ENCODE measurements at places on chromosomes 3 and 15.

DNA sequence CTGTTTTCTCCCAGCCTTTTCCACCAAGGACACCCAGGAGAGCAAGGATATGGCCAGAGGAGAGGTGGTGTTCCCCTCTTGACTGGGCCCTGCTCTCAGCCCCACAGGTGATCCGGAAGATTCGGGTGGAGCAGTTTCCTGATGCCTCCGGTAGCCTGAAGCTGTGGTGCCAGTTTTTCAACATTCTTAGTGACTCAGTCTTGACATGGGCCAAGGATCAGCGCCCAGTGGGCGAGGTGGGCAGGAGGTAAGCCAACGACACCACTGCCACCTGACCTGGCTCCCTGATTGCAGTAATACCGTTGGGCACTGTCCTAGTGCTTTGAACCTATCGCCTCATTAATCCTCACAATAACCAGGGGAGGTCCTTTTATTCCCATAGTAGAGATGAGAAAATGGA, 25.3 kb upstream of the SLC28A1 start:
- H3K36me3 ChIP-seq, result no peaks in the 10 kb centered on the region
- H3K27me3 ChIP-seq, result no peaks in the 10 kb centered on the region
- no peak for DNase-seq
- no peak overlapping the region for H3K27ac ChIP-seq
- no peak overlapping the region for H3K4me3 ChIP-seq
- H3K4me1 ChIP-seq, result no peaks in the 10 kb centered on the region

GRCh38 chr15:35522061-35522460, 23.9 kb downstream of the DPH6 start:
- no peak overlapping the region for H3K4me3 ChIP-seq
- H3K27ac ChIP-seq, result no peak overlapping the region
- H3K36me3 ChIP-seq, result no peaks in the 10 kb centered on the region

DNA sequence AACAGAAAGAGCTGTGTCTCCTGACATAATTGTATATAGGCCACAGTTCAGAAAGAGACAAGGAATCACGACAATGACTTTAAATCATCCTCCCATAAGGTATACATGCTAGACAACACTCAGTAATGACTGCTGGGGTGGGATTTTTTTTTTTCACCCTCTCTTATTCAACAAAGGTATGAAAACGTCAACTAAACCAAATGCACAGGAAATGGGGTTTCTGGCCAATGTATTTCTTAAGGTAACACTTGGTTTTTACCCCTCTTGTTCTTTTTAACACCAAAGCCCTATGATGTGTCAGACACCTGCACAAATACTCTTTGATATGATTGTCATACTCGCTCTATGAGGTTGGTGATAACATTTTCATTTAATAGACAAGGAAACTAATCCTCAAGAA, 78.3 kb downstream of the MCF2L2 start:
- no peak overlapping the region for H3K4me3 ChIP-seq
- no peaks in the 10 kb centered on the region for H3K36me3 ChIP-seq
- no peaks in the 10 kb centered on the region for H3K4me1 ChIP-seq
- H3K27ac ChIP-seq, result no peak overlapping the region
- peaks cover 23% of the 10 kb centered on the region for H3K27me3 ChIP-seq
- no peak for DNase-seq

- no peaks in the 10 kb centered on the region for H3K27me3 ChIP-seq
- peak within 1 kb of the TSS; percentile 95 for H3K27ac ChIP-seq
- no peak for DNase-seq
- H3K4me3 ChIP-seq, result peak within 1 kb of the TSS; percentile 98
- no peaks in the 10 kb centered on the region for H3K36me3 ChIP-seq
- peaks cover 33% of the 10 kb centered on the region for H3K4me1 ChIP-seq
Measured at GRCh38 chr3:37174532-37175126, at the start of gene LRRFIP2. TSS of gene LRRFIP2 (minus strand) at chr3:37174582. CDS start at chr3:37148983, 25,599 bp downstream.

DNA sequence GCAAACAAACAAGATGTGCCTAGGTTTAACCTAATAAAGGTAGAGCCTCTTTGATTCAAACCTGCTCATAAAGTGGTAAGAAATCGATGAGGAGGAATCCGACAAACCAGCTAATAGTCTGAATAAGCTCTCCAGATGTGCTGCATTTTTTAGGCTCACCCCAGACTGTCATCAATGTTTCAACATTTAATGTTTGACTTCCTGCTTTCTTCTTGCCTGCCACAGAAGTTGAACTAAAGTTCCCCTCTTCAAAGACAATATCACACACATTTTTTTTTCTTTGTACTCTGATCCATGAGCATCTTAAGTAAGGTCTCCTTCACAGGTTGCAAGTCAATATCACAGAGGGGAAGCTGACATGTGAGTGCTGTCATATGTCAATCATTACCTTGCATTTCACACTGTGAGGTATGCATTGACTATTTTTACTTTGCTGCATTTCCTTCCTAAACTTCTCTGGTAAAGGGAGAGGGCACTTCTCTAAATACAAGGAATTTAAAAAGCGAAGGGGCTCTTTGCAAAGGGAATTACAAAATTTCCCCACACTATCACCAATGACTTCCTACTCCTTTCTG, 172.3 kb upstream of the MCTP2 start:
- no peak overlapping the region for H3K4me3 ChIP-seq
- no peaks in the 10 kb centered on the region for H3K36me3 ChIP-seq
- no peaks in the 10 kb centered on the region for H3K4me1 ChIP-seq
- H3K27me3 ChIP-seq, result peaks cover 18% of the 10 kb centered on the region

DNA sequence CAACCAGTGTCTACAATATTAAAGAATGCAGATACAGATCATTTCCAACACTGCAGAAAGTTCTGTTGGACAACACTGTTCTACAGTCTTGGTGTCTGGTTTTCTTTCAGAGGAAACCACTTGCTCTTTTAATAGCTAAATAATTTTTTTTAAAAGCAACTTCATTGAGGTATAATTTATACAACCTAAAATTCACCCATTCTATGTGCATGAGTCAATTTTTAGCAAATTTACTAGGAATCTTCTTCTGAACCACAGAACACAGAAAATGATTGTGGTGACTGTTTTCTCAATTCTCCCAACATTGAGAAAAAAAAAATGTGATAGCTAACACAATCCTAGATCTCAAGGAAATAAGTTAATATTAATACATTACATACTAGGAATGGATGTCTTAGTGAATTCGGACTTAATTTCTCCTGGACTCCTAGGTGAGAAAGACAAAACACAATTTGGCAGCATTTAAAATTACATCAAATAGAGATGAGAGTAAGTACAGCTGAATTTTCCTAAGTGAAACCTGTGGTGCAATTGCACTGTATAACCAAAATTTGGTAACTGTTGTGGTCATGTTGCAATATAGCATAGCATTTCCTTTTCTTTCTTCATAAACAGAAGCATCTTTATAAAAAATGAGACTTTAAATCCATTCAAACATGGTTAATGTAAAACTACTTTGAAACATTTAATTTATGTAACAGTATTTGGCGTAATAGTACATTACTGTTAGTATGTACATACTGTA, 15.3 kb upstream of the PLCL2 start:
- no peak overlapping the region for H3K27ac ChIP-seq
- no peaks in the 10 kb centered on the region for H3K36me3 ChIP-seq
- H3K4me3 ChIP-seq, result no peak overlapping the region
- DNase-seq, result no peak
- no peaks in the 10 kb centered on the region for H3K4me1 ChIP-seq

- no peak for DNase-seq
- no peaks in the 10 kb centered on the region for H3K36me3 ChIP-seq
- no peaks in the 10 kb centered on the region for H3K27me3 ChIP-seq
- H3K4me1 ChIP-seq, result no peaks in the 10 kb centered on the region
Measured at GRCh38 chr3:149417174-149417573, 39.7 kb upstream of the TM4SF1 start.

DNA sequence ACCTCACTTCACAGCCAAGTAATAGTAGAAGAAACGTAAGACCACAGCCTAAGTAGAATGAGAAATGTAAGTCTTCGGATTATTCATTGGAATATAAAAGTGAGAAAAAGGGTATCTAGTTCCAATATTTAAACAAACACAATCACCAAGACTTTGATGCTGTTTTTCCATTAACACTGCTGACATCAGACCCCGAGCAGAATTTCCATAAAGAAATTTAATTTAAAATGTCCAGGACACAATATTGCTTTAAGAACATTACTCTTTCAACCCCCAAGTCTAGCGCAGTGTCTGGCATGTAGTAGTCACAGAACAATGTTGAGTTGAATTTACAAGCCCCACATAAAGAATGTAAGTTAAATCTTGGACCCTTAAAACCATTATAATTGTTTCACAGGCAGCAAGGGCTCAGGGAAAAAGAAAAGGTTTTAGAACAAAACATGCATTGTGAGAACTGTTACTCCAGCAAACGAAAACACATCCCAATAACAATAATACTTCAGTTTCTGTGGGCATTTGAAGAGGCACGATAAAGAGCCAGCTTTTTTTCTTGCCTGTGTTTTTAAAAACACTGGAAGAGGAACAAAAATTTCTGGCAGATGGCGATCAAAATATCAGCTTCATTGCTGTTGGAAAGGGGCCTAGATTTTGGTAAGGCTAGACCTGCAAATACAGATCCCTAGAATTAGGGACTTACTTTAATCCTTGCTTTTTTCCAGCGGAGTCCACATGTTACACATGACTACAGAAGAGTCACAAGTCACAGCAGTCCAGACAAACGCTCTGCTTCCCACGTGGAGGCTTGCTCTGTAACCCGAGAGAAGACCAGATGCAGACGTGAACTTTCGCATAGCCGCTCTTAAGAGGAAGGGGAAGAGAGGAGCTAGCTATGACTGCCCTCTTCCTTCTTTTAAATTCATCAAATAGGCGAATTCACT, 77.9 kb upstream of the IGSF10 start:
- H3K36me3 ChIP-seq, result no peaks in the 10 kb centered on the region
- H3K27ac ChIP-seq, result no peak overlapping the region
- H3K27me3 ChIP-seq, result no peaks in the 10 kb centered on the region
- DNase-seq, result no peak

GRCh38 chr3:71062037-71062932, 521.2 kb downstream of the FOXP1 start:
- H3K4me3 ChIP-seq, result no peak overlapping the region
- H3K36me3 ChIP-seq, result no peaks in the 10 kb centered on the region
- peak overlapping the region; percentile 58 for H3K27ac ChIP-seq
- H3K27me3 ChIP-seq, result no peaks in the 10 kb centered on the region

GRCh38 chr15:99485153-99485961, 80.4 kb upstream of the MEF2A start:
- no peaks in the 10 kb centered on the region for H3K27me3 ChIP-seq
- H3K4me3 ChIP-seq, result peak overlapping the region; percentile 91
- DNase-seq, result no peak
- peaks cover 27% of the 10 kb centered on the region for H3K4me1 ChIP-seq
- peak overlapping the region; percentile 59 for H3K27ac ChIP-seq

DNA sequence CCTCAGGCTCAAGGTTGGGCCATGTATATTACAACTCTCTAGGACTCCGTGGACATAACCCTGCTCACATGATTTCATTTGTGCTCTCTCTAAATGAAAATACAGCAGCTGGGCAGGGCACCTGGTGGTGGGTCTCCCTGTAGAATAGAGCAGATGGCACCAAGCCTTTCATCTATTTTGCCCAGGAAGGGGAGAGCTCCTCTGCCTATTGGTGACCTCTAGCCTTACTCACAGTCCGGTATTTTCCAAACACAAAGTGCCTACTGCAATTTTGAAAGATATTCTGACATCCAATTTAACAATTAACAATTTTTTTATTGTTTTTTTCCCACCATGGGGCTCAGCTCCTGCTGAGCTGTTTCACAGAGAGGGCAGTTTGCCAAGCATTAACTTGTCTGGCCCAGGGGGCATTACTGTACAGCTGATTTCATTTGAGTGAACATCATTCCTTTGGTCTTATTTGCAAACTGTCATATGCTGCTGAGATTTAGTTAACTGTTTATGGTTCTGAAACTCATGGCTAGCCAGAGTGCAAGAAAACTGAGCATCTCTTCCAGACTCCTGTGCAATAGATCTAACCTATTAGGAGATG, 474.0 kb downstream of the EPHB1 start:
- H3K36me3 ChIP-seq, result no peaks in the 10 kb centered on the region
- no peak overlapping the region for H3K4me3 ChIP-seq
- H3K27me3 ChIP-seq, result no peaks in the 10 kb centered on the region
- H3K4me1 ChIP-seq, result no peaks in the 10 kb centered on the region
- DNase-seq, result no peak
- H3K27ac ChIP-seq, result no peak overlapping the region

GRCh38 chr15:80677041-80677440, 18.1 kb upstream of the ABHD17C start:
- no peak overlapping the region for H3K27ac ChIP-seq
- no peaks in the 10 kb centered on the region for H3K36me3 ChIP-seq
- no peak for DNase-seq
- H3K27me3 ChIP-seq, result peaks cover 25% of the 10 kb centered on the region
- no peaks in the 10 kb centered on the region for H3K4me1 ChIP-seq
- no peak overlapping the region for H3K4me3 ChIP-seq

- DNase-seq, result no peak
- H3K4me3 ChIP-seq, result no peak overlapping the region
- H3K27me3 ChIP-seq, result no peaks in the 10 kb centered on the region
- no peak overlapping the region for H3K27ac ChIP-seq
Measured at GRCh38 chr3:18779704-18780103, 354.6 kb upstream of the SATB1 start.

- H3K27ac ChIP-seq, result peak overlapping the region; percentile 99
- H3K36me3 ChIP-seq, result peaks cover 6% of the 10 kb centered on the region
- H3K27me3 ChIP-seq, result no peaks in the 10 kb centered on the region
Measured at GRCh38 chr15:59400103-59400813, 27.6 kb upstream of the MYO1E start.

- H3K4me3 ChIP-seq, result peak overlapping the region; percentile 75
- H3K27ac ChIP-seq, result peak overlapping the region; percentile 92
- peaks cover 44% of the 10 kb centered on the region for H3K4me1 ChIP-seq
- no peaks in the 10 kb centered on the region for H3K36me3 ChIP-seq
- H3K27me3 ChIP-seq, result no peaks in the 10 kb centered on the region
- peak; percentile 54 for DNase-seq
Measured at GRCh38 chr15:101121511-101122090, 130.2 kb downstream of the CHSY1 start.

GRCh38 chr3:53303549-53303948, 43.8 kb downstream of the DCP1A start:
- H3K4me1 ChIP-seq, result no peaks in the 10 kb centered on the region
- peaks cover 8% of the 10 kb centered on the region for H3K36me3 ChIP-seq
- no peaks in the 10 kb centered on the region for H3K27me3 ChIP-seq
- no peak overlapping the region for H3K4me3 ChIP-seq

GRCh38 chr3:147688868-147689267, 279.7 kb downstream of the ZIC1 start:
- no peaks in the 10 kb centered on the region for H3K4me1 ChIP-seq

DNA sequence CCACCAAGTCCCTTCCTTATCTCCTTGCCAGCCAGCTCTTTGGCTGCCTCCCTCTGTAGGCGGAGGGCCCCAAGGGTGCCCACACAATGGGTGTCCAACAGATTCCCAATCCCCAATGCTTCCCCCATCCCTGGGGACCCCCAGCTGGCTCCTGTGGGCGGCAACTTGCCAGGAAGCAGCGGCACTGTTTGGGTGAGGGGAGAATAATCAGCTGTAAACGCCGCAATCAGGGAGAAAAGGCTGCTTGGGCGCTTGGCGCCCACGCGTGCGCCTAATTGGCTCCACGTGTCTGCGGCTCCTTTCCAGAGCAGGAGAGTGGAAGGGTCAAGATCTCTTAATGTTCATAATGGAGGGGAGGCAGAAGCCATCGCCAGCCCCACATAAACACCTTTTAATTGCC, 67.9 kb upstream of the TMEM115 start:
- H3K36me3 ChIP-seq, result no peaks in the 10 kb centered on the region
- H3K4me3 ChIP-seq, result no peak overlapping the region
- H3K27ac ChIP-seq, result no peak overlapping the region
- DNase-seq, result no peak
- peaks cover 2% of the 10 kb centered on the region for H3K4me1 ChIP-seq

- H3K27me3 ChIP-seq, result no peaks in the 10 kb centered on the region
- no peak overlapping the region for H3K4me3 ChIP-seq
- peak overlapping the region; percentile 8 for H3K27ac ChIP-seq
- peaks cover 19% of the 10 kb centered on the region for H3K36me3 ChIP-seq
- DNase-seq, result no peak
Measured at GRCh38 chr15:68693071-68693470, 114.3 kb downstream of the CORO2B start.

Data from naive B cell (primary cell).